ENCODE measurements at places on chromosomes 2 and 18. TPM values are rescaled to one million over a fixed set of nuclear protein-coding genes. Genes with fewer than 3 reads are reported as not detected.

- no peak for DNase-seq
Measured at GRCh38 chr2:120866483-120867140, 130.9 kb downstream of the GLI2 start.

DNA sequence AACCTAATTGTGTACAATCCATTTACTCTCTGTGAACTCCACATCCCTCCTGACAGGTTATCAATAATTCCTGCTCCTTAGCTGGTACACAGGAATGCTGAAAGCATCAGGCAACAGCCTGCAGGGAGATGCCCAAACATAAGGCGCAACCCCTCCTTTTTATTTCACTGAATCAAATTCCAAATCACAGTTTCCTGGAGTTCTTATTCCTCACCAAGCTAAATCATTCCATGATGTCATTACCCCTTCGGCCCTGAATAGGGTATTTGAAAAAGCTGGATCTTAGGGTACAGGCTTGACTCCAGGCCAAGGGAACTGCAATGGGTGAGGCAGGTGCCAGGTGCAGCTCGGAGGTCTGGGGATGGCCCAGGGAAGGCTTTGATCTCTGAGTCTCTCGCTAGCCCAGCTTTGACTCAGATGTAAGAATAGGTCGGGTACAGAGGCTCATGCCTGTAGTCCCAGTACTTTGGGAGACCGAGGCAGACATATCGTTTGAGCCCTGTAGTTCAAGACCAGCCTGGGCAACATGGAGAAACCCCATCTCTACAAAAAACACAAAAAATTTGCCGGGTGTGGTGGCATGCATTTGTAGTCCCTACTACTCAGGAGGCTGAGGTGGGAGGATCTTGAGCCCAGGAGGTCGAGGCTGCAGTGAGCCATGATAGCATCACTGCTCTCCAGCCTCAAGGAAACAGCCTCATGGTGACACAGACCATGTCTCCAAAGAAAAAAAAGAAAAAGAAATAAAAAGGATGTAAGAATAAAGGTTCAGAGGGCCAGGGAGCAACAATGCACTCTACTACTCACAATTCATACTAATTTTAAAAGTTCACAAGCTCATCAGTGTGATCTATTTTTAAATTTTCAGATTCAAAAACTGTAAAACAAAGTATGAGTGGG lies 6.8 kb downstream of the FHL2 start:
- no peak for DNase-seq

GRCh38 chr2:189549449-189549832 lies 31.1 kb downstream of the SLC40A1 start:
- DNase-seq: no peak

GRCh38 chr2:233088972-233089345 lies 28.8 kb downstream of the INPP5D start:
- DNase-seq: no peak

SLC4A1AP gene
- total RNA-seq: 24.3 TPM

All from breast epithelium (tissue), 4 donors.